NCI-H187 treated with DMSO at 0.1 percent for 48 hours (cell line): ENCODE measurements at places on chromosomes 16 and 17.

GRCh38 chr16:84411768-84412167, 43.4 kb downstream of the ATP2C2 start:
- DNase-seq, result no peak

- DNase-seq, result no peak
Observed at GRCh38 chr16:84929421-84930297, 81.7 kb downstream of the ZDHHC7 start.

DNA sequence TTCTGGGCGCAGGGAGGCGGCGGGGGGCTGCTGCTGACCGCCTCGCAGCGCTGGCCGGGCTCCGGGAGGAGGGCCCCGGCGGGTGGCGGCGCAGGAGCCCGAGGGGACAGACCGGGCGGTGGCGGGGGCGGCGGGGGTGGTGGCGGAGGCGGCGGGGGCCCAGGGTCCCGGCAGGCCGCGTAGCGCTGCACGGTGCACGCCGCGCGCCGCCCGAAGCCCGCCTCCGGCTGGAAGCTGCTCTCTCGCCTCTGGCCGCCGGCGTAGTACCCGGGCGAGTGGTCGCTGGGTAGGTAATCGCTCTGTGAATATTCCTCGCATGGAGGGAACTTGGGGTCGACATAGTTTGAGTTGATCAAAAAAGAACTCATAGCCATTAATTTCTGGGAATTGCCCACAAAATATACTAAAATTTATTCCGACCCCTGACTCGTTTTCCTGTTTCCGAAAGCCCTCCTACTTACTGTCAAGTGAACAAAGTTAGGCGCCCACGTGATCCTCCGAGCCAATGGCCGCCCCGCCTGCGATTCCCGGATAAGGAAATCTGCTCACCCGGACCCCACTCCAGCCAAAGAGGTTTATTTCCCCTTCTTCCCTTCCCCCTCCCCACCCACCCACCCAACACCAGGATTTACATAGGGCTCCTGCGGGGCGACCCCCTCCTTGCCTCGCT, at the start of gene HOXB4:
Gene HOXB4 (minus strand): TSS at position 405 of the 670 bp plus-strand sequence. CDS start 31 bp downstream, at position 374.
- DNase-seq, result no peak

GRCh38 chr16:28913946-28914724, 10.9 kb downstream of the RABEP2 start:
- no peak for DNase-seq

- no peak for DNase-seq
Observed at GRCh38 chr17:1626333-1626732, 2.3 kb downstream of the SLC43A2 start.

GRCh38 chr17:21007646-21008045, 35.2 kb downstream of the USP22 start:
- DNase-seq, result no peak

DNA sequence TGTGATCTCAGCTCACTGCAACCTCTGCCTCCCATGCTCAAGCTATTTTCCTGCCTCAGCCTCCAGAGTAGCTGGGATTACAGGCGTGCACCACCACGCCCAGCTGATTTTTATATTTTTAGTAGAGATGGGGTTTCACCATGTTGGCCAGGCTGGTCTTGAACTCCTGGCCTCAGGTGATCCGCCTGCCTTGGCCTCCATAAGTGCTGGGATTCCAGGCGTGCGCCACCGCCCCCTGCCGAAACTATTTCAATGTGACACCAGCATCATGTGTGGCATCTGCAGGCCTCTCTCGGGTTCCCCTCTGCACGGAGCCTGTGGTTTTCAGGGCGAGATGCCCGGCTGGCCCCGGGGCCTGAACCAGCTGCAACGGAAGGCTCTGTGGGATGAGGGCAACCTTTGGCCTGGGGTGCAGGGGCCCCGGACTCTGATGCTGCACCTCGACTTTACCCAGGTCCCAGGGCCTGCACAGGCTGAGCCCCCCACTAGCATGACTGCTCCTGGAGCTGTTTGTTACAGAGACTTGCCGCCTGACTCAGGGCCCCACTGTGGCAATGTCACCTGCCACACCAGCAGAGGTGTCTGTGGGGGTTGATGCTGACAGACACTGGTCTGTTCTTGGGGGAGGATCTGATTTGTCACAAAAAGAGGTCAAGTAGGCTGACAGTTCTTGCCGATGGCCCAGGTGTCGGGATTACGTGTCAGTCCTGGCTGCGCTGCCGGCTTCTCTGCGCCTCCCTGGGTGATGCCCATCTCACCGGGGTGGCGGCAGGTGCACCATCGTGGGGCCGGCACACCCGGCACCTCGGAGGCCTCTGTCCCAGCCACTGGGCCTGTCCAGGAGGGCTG, 8.6 kb upstream of the TEX19 start:
- DNase-seq, result no peak

DNA sequence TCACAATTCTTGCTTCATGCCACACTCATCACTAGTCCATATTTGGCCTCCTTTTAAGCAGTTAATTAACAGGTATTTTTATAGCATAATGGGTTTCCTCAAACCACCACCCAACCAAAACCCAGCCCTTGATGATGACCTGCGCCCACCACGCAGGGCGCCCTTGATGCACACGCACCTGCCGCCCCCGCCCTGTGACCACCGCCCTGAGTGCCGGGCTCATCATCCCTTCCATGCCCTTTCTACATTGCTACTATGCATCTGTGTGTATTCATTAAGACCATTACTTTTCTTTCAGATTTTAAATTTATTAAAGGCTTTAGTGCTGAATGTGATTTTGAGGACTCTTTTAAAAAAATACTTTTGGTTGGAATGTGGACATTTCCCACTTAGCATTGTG, 204.8 kb upstream of the CHMP6 start:
- DNase-seq, result no peak

DNA sequence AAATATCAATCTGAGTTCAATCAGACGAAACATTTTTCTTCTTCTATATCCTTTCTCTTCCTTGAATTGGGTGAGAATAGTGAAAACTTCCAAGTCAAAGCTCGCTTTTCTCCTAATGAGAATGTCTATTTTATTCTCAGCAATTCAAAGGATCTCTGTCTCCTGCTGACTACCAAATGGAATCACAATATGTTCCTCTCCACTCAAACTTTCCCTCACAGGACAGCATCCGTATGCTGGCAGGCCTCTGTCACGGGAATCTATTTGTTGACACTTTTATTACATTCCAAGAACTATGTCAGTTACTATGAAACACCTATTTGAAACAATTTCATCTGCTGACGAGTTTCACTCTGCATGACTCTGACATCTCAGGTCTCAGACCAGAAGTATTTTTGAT, 1196.6 kb downstream of the CDH11 start:
- DNase-seq, result no peak

DNA sequence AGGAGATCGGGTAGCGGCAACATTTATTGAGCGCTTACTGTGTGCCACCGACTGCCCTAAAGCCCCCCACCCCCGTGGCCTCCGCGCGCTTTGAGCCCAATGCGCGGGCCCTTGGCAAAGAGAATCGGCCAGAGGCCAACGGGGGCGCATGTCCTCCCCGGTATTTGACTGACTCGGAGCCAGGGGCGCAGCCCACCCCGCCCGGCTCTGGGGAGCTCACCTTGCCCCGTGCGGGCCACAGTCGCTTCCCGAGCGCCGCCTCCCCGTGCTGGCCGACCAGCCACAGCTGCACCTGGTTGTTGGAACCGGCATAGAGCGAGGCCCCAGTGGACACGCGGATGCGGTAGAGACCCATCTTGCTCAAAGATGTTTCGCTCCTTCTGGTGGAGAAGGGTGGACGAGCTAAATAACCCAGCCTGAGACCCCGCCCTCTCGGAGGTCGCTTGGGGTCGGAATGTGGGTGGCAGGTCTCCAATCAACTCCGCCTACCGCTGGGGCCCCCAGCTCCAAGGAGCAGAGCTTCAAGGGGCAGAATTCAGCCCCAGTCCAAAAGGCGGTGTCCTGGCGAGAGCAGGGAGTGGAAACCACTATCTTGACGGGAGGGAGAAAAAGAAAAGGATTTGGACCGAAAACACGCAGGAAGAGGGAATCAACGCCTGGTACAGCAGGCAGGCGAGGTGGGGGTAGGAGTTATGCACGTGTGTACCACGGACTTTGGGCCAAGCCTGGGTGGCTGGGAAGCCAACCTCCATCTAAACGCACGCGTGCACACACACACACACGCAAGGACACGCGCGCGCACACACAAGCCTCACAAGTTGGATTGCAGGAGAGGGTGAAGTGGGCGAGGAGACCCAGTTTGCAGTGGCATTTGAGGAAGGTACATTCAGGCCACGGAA, at the start of gene ALOX15:
Gene ALOX15 (minus strand): TSS at position 382 of the 899 bp plus-strand sequence. CDS start 27 bp downstream, at position 355.
- DNase-seq, result no peak

DNA sequence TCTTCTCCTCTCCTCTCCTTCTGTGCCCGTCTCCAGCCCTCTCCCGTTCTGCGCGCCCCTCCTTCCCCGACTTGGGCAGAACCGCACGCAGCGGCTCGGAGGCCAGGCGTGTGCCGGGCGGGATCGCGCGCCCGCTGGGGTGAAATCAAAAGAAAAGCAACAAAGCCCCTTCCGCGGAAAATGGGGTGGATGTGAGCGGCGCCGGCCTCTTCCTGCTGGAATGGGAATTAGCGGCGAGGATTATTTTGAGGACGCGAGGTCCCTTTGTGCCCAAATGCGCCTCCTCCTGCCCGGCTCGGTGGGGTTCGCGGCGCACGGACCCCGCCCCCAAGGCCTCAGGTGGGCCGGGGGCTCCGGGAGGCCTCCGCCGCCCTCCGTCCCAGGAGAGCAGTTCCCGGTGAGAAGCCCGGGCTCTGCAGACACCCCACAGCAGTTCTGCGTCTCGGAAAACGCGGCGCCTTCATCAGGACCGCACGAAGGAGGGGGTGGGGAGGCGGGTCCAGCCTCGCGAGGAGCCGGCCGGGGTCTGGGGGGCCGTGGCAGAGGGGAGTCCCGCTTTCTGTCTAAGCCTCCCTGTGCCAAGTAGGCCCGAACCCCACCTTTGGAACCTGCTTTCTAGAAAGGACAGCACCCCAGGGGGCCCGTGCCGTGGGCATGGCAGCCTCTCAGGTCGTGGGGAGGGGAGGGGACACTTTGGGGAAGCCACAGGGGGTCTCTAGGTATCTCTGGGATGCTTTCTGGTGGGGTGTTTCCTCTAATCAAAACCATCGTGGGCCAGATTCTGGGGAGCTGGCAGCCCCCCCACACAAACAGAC, 91.0 kb upstream of the CBX4 start:
- DNase-seq, result no peak

DNA sequence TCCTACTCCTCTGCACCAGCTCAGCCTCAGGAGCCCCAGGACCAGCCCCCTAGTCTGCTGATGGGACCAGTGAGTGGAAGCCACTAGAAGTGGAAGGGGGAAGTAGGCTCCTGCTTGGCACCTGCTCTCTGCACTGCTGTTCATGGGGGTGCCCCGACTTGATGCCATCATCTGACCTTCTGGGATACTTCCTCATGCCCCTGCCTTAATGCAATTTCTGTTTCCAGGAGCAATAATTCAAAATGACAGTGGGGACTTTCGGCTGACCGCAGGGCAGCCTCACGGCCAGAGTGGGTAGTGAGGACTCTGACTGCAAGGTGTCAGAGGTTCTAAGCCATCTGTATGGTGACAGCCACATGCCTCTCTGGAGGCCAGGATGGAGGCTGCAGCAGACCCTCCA, 196.4 kb upstream of the WSCD1 start:
- no peak for DNase-seq

GRCh38 chr16:68219725-68220351, 16.1 kb downstream of the ESRP2 start:
- no peak for DNase-seq

GRCh38 chr16:65480281-65481091, 358.6 kb upstream of the CDH11 start:
- DNase-seq, result no peak

- no peak for DNase-seq
Observed at GRCh38 chr17:75693500-75694481, 26.7 kb downstream of the SAP30BP start.

- DNase-seq, result no peak
Observed at GRCh38 chr17:51154176-51154575, 817 bp downstream of the NME1 start.

DNA sequence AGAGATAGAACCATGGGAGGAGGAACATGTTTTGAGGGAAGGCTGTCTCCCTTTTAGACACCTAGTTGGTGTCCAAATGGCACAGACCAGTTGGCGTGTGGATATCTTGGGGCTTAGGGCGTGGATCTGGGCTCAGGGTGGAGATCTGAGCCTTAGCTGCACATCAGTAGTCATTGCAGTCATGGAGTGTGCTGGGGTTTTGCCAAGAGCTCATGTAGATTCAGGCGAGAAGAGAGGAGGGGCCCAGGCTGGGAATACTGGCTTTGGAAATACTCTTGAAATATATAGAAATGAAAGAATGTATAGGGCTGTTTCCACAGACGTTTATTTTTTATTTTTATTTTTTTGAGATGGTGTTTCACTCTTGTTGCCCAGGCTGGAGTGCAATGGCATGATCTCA, 92.0 kb downstream of the PRKCB start:
- DNase-seq, result no peak

- no peak for DNase-seq
Observed at GRCh38 chr17:54408731-54409130, 491.9 kb upstream of the TOM1L1 start.

DNA sequence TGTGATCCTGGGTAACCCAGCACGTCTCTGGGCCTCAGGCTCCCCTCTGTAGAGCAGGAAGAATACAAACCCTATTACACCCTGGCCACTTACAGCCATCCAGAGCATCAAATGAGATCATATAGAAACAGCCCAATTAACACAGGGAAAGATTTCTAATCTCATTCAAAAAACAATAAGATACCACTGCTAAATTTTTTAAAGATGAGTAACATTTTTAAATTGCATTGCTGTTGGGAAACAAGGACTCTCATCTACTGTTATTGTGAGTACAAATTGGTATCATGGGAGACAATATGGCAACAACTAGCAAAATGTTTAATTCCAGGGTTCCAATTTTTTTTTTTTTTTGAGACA, 41.1 kb downstream of the SRL start:
- DNase-seq, result no peak

GRCh38 chr16:88634141-88634993, 4.0 kb upstream of the IL17C start:
- no peak for DNase-seq

GRCh38 chr17:53719229-53719628, 103.5 kb upstream of the KIF2B start:
- no peak for DNase-seq

DNA sequence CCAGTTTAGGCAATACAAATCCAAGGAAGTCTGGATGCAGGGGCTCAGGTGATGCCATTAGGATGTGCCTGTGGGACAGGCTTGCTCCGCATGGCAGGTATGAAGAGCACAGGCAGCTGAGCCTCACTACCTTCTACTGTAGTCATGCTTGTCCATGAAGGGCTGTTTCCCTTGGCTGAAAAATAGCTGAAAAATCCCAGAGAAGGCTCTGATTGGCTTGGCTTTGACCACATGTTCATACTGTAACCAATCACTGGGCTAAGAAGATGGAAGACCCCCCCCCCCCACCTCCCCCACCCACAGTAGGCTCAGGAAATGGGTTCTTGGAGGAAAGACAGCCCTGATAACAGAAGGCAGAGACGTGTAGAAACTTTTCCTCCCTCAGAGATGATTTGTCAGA, 66.5 kb upstream of the LGALS9 start:
- DNase-seq, result no peak

GRCh38 chr17:1122533-1123392, 57.0 kb downstream of the ABR start:
- DNase-seq, result no peak

DNA sequence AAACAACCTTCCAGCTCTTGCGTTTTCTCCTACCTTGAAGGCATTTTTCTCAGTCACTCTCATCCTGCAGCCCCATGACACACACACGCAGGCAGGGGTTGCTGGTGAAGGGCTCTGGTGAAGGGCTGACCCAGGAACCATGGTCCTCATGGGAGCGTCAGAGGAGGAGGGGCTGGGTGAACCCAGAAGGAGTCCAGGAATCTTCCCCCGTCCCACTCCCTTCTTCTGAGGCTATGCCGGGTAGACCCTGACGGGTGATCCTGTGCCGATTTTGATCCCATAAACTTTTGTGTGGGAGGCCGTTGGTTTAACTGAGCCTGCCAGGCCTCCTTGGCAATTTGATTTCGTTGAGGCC, 278.4 kb upstream of the FOXF1 start:
- no peak for DNase-seq
